ENCODE measurements at places on chromosomes 11 and 22.

- no peak for DNase-seq
Measured at GRCh38 chr11:30919389-30920152, 333.4 kb upstream of the MPPED2 start.

DNA sequence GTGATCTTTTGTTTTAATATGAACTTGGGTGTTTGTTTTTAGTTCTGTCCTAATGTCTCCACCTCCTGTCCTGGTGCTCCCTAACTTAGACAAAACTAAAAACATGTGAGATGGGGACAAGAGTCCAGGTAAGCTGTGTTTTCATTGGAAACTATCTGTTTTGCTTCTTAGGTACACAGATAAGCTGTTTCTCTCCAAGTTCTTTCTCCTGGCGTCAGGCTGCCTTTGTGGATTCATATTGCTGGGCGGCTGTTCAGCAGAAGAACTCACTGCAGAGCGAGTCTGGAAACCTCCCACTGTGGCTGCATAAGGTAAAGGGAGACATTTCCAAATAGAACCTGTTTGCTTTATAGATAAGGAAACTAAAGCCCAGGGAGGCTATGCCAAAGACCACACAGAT is 24.7 kb downstream of the PANX1 start:
- DNase-seq: no peak

DNA sequence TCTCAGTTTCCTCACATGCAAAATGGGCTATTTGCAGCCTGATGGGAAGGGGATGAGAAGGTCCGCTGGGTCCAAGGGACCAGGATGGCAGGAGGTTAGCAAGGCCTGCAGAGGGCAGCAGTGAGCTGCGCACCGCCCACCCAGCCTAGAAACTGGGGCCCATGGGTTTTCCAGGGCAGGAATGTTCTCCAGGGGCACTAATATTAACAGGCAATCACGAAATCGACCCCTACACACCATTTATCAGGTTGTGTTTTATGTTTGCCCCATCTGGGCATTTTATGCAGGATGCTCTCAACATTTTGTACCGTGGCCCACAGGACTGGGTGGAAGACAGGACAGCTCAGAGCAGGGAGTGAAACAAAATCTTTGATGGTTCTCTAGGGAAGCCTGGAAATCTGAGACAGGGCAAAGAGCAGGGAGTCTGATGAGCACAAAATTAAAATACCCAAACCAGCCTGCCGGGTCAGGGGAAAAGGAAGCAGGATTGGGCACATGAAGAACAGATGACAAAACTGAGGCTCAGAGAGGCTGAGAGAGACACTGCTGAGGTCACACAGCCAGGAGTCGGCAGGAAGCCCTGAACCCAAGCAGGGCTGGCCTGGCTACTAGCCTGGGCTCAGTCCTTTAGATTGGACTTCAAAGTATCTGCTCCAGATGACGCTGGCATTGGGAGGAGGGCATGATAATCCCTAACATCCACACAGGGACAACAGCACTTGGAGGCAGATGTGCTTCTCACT is 1.6 kb upstream of the BCR start:
- peak; percentile 22 for DNase-seq

DNA sequence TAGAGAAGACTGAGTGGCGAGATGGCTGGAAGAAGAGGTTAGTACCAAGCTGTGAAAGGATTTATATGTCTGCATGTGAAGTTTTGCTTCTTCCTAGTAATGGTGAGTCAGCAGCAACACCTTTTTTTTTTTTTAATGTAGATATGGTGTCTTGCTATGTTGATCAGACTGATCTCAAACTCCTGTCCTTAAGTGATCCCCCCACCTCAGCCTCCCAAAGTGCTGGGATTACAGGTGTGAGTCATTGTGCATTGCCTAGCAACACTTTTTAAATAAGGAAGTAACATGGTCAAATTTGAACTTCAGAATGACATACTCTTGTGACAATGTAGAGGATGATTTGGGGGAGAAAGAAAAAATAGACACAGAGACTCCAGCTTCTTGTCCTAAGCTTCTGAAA is 6.5 kb upstream of the CSTPP1 start:
- DNase-seq: no peak

- DNase-seq: peak; percentile 2
Measured at GRCh38 chr22:35154937-35155387, 89.0 kb downstream of the ISX start.

DNA sequence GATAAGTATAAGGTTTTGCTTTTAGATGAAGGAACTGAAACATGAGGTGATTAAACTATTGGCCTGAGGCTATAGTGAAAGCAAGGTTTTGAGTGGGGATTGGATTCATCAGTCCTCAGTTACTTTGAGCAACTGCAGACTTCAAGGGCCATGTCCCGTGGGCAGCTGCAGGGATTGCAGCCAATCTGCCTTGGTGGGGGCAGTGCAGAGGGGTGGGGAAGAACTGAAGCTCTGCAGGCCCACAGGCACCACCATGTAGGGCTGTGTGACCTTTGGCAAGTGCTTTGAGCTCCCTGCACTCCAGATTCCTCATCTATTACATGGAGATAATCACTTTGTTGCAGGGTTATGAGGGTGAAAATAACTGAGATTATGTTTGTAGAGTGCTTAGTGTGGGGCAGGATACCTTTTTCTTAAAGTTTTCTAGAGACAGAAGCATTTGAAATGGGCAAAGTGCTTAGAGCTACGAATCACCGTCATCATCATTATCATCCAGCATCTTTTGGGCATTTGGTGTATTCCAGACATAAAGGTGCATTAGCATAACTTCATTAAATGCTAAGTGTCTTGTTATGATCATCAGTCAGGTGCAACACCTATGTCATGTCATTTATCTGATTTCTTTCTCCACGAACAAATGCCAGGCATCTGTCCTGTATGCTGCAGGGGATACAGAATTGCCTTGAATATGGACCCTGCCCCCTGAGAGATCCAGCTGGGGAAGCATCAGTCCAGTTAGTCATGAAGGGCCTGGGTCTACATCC is 72.1 kb upstream of the TENM4 start:
- DNase-seq: no peak

DNA sequence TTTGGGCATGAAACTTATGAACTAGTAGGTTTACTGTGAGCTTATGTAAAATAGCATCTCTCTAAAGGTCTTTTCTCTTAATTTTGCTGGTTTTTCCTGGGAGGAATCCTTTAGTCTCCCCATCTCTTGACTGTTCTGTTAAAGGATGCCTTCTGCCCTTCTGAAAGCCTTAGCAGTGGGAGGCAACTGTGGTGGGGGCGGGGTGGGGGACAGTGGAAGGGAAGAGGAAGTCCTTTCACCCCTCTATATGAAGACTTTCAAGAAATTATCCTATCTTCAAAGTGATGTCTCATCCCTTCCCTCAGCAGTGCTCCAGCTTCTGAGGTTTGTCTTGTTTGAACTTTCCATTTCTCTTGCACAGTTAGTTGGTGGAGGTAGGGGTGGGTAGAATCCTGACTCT is 73.1 kb downstream of the ELP4 start:
- DNase-seq: no peak

- peak; percentile 24 for DNase-seq
Measured at GRCh38 chr11:23780231-23780630, 716.6 kb upstream of the LUZP2 start.

- peak; percentile 18 for DNase-seq
Measured at GRCh38 chr11:65180877-65181568, 705 bp upstream of the CAPN1 start.

DNA sequence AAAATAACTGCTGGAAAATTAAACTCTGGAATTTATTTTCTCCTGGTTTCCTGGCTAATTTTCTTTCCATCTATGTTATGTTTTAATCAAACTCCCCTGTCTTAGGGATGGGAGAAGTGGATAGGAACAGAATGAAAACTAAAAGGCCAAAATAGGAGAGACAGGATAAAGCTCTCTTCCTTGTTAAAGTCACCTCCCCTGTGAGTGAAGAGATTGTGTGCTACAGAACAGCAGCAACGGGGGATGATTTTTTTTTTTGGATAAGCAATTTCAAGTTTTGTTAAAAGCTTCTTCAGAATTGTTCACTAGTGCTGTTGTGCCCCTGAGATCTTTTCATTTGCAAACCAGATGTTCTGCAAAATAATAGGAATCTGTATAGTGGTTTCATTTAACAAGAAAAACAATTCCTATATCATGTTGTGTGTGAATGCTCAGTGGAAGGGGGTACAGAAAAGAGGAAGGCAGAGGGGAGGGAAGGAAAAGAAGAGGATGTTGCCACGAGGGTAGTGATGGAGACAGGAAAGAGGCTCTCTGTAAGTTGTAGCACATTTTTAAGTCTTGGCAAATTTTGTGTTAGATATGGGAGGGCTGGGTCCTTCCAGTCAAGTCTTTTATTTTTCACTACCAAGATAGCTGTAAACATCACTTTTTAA is 301.2 kb downstream of the CADM1 start:
- no peak for DNase-seq

GRCh38 chr22:17085277-17086181 is 729 bp downstream of the IL17RA start:
- DNase-seq: no peak

- DNase-seq: no peak
Measured at GRCh38 chr22:32574958-32575910, 100.6 kb downstream of the FBXO7 start.

DNA sequence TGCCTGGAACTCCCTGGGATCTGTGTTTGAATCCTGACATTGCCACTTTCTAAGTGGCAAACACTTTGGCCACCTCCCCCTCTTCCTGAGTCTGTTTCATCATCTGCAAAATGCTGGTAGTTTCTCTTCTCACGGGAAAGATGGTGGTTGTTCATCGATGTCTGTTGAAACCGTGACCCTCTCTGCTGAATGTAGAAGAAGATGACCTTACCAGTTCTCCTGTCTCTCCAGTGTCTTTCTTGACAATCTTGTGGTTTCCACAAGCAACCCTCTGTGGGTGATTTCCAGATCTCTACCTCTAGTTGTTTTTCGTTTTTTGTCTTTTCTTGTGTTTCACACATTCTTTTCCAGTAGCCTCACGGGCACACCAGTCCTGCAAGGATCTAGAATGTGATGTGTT is 27.5 kb downstream of the ZBTB16 start:
- no peak for DNase-seq

DNA sequence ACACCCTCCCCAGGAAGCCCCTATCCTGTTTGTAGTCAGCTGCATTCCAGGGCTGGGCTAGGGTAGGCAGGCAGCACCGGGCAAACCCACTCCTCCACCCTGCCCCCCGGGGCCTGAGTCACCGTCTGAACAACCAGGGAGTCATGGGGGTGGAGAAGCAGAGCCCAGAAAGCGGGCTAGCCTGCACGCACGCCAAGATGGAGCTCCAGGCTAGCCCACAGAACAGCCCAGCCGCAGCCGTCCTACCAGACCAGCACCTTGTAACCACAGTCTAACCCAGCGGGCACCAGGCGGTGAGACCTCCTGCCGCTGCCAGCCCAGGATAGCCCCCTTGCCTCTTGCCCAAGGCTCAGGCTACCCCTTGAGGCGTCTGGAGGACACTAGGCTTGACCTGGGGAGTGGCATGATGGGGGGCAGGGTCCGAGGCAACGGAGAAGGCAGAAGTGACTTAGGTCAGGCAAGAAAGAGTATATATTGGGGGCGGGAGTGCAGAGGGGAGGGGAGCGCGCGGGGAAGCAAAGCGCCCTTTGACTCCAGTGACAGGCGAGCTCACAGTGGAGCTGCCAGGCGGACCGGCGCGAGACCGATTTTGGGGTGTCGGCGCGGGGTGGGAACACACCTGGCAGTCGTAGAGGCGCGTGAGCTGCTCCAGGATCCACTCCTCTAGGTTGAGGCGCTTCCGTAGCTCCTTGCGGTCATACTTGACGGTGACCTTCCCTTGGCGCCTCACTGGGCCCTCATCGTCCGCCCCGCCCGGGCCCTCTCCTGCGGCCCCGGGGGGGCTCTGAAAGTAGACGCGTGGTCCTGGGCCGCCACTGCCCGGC is 734 bp downstream of the PPP1R14B start:
- DNase-seq: peak; percentile 65

DNA sequence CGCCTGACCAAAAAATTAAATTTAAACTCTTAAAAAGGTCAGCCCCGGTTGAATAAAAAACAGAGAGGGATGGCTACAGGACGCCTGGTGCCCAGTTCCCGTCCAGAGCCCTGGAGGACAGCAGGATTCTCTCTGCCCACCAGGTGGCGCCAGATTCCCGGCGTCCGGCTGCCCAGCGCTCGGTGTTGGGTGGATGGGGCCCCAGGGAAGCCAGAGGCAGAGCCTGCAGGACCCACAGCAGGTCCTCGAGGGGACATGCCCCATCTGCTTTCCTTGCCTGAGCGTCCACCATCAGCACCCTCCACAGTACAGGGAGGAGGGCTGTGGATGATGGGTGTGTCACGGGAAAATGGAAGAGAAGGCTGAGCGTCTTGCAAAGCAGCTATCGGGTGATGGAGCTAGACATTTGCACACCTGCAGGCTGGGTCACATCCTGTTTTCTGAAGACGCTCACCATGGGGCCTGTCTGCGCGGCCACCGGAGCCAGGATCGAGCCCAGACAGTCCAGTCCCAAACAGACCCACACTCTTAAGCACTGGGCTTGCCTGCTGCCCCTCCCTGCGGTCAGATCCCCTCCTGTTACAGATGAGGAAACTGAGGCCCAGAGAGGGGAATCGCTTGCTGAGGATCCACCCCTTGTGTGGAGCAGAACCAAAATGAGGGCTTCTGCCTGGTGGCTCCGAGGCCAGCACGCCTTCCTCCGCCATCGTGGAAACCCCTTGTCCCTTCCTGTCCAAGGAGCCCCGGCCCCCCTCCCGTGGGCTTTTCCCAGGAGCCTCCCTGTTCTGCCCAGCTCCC is 18.5 kb upstream of the CBX7 start:
- peak; percentile 38 for DNase-seq

DNA sequence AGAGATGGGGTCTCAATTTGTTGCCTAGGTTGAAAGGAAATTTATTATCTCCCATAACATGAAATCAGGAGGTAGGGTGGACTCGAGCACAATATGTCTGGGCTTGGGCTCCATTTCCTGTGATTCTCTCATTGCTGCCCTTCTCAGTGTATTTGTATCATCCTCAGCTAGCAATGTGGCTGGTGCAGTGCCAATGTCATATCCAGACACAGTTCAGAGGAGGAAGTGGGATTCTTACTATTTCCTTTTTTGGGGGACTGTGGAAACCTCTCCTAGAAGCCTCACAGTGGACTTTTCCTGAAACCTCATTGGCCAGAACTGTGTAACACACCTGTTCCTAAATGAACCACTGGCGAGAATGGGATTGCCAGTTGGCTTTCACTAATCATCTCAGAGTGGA is 21.0 kb upstream of the SWAP70 start:
- DNase-seq: no peak

- DNase-seq: no peak
Measured at GRCh38 chr22:37492428-37493344, 6.5 kb upstream of the MFNG start.

DNA sequence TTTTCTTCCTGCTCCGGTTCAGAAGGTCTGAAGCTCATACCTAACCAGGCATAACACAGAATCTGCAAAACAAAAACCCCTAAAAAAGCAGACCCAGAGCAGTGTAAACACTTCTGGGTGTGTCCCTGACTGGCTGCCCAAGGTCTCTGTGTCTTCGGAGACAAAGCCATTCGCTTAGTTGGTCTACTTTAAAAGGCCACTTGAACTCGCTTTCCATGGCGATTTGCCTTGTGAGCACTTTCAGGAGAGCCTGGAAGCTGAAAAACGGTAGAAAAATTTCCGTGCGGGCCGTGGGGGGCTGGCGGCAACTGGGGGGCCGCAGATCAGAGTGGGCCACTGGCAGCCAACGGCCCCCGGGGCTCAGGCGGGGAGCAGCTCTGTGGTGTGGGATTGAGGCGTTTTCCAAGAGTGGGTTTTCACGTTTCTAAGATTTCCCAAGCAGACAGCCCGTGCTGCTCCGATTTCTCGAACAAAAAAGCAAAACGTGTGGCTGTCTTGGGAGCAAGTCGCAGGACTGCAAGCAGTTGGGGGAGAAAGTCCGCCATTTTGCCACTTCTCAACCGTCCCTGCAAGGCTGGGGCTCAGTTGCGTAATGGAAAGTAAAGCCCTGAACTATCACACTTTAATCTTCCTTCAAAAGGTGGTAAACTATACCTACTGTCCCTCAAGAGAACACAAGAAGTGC is 661 bp upstream of the MALAT1 start:
- no peak for DNase-seq
